HS-27A (cell line): ENCODE measurements at places on chromosomes 1 and 21.

DNA sequence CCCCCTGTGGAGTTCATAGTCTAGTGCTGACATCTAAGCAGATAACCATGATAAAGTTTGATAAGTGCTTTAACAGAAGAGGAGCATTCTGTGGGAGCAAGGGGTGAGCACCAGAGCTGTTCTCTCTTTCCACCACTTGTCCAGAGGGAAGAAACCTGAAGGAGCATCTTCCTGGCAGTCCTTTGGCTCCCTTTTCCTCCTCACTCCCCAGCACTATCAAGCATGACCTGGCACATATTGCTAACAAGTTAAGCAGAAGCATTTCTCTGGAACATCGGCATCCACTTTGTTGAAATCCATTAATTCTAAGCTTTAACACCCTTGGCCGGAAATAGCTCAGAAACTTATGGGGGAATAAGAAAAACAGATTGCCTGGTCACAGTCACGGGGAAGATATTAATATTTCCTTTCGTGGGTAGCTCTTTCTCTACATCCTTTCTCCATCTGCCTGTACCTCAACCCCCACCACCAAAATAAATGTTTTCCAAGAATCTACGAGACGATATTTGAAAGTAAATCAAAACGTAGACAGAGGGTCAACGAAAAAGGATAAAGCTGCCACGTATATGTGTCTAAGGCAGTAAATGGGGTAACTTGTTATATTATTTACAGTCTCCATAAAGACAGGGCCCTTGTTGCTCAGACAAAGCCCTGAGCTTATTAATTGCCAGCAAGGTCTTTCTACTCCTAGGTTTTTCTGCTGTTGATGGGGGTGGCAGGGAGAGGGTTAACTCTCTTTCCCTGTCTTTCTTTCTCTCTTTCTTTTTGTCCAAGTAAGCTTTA, 351.4 kb downstream of the NUF2 start:
- no peak for DNase-seq

- DNase-seq: no peak
Observed at GRCh38 chr1:109193653-109194590, 19.8 kb upstream of the SARS1 start.

- DNase-seq: no peak
Observed at GRCh38 chr1:184482136-184482535, 95.3 kb downstream of the C1orf21 start.

- no peak for DNase-seq
Observed at GRCh38 chr1:180507795-180508724, 5.7 kb upstream of the ACBD6 start.

DNA sequence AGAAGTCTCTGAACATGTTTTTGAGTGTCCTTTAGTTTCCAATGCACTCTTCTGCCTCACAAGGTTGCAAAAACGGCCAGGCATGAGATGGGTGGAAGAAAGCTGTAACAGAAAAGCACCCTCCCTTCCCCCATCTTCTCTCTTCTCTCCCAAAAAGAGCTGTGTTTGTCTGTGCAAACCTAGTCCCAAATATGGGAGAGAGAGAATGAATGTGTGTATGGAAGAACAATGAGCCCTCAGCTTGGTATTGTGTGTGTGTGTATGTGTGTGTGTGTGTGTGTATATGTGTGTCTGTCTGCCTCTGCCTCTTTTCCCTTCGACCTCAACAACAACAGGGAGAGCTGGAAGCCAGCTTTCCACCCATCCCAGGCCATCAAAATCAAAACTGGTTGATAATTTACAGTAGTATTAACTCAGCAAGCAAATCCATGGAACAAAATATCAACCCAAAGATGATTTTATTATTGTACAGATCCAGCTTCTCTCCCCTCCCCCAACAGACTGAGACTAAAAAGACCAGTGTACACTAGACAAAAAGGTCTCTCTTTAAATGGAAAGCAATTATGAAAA, 1.8 kb downstream of the RERE start:
- DNase-seq: no peak

DNA sequence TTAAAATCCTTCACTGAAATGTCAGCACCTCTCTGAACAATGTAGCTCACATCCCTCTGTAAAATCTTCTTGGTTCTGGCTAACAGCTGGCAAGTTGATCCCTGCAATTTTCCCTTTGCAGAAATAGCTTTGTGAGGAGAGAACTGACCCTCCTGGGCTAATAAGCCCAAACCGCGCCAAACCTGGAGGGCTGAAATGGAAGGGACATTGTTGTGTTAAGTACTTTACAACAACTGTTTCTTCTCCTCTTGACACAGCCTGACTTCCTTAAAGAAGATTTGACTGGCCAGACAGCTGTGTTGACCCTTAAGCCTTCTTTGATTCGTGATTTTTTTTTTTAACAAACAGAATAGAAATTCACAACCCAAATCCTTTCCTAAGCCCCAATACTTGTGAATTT, 5.7 kb downstream of the LMX1A start:
- DNase-seq: no peak

DNA sequence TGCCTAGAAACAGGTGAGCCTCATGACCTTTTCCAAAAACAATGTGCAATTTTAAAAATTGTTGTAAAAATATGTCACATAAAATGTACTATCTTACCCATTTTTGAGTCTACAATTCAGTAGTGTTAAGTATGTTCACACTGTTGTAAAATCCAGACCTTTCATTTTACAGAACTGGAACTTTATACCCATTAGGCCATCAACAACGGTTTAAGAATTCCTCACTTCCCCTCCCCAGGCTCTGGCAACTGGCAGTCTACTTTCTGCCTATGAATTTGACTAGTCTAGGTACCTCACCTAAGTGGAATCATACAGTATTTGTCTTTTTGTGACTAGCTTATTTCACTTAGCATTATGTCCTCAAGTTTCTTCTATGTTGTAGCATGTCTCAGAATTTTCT, 8.6 kb downstream of the CTSE start:
- DNase-seq: no peak

- DNase-seq: no peak
Observed at GRCh38 chr1:153790313-153790965, 15.2 kb downstream of the SLC27A3 start.

GRCh38 chr1:226461087-226461486, 53.2 kb upstream of the PARP1 start:
- DNase-seq: no peak

DNA sequence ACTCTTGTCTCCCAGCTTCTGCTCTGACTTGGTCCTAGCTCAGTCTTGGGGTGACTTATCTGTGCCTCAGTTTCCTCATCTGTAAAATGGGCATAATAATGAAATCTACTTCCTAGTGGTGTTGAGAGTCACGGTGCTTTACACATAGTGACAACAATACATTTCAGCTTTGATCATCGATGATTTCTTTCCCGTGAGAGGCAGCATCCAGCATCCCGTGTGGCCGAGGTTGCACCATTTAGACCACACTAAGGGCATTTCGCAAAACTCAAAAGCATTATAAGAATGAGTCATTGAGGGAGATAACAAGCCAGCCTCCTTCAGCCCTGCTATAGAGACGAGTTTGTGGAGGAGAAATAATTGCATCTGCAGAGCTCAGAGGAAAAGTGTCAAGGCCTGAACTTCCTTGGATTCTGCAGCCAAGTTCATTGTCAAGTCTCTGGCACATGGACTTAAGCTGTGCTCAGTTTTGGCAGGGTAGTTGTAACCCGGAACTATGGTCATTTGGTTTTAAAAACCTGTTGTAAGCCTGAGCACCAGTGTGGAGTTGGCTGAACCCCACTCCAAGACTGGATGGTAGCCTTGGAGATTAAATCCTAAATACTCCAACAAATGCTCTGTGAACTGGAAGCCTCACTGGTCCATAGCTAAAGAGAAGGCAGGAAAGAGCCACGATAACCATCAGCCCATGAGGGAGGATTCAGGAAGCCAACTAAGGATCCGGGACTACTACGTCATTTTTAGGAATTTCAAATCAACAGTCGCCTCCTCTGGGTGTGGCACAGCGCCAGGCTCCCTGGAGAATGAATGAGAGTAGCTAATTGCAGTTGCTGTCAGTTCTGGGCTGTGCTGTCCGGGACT, 64.2 kb downstream of the TCP10L start:
- DNase-seq: peak; percentile 90

GRCh38 chr1:86155051-86155806, 1.3 kb downstream of the COL24A1 start:
- no peak for DNase-seq

DNA sequence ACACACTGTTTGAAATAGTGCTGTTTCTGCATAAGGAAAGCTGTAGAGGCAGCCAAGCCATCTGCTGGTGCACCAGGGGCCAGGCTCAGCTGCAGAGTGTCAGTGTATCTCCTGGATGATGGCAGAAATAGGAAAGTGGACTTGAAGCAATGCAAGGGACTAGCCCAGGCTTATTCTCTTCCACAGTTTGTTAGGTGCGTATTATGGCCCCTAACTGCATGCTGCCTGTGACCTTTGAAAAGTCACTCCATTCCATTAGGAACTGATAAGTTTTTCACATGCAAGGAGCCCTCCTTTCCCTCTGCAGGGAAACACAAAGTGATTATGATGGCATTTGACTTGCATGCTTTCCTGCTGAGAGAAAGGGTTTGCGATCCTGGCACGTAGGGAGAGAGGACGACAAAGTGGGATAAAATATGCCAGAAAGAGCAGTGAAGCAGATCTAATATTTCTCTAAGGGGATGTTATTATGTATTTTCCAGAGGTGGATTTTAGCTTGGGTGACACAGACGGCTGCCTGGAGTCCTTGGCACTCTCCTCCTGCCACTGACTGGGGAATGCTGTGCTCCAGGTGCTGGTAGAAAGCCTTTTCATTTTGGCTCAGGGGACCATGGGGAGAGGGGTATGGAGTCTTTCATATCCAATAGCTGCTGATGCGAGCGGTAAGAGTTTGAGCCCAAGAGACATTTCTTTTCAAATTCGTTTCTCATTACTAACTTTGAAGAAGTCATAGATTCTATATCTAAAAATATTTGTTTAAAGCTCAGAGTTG, 402.1 kb upstream of the B3GALT2 start:
- DNase-seq: no peak

- no peak for DNase-seq
Observed at GRCh38 chr21:36337099-36337509, 17.1 kb downstream of the MORC3 start.

GRCh38 chr1:63635681-63636080, 42.5 kb downstream of the PGM1 start:
- DNase-seq: no peak

DNA sequence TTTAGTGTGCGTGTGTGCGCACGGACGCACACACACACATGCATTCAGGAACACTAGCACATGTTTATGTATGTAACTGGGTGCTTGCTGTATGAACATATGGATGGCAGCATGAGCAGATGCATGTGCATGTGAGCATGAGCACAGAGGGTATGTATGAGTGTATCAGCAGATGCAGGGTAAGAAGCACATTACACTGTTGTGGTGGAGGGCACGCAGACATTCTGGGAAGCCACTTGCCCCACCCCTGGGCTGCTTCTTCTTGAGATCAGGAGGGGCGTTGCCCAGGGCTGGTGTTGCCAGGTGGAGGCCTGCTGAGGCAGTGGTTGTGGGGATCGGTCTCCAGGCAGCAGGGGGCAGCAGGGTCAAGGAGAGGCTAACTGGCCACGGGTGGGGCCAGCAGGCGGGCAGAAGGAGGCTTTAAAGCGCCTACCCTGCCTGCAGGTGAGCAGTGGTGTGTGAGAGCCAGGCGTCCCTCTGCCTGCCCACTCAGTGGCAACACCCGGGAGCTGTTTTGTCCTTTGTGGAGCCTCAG, 3.9 kb upstream of the P3R3URF start:
- no peak for DNase-seq

DNA sequence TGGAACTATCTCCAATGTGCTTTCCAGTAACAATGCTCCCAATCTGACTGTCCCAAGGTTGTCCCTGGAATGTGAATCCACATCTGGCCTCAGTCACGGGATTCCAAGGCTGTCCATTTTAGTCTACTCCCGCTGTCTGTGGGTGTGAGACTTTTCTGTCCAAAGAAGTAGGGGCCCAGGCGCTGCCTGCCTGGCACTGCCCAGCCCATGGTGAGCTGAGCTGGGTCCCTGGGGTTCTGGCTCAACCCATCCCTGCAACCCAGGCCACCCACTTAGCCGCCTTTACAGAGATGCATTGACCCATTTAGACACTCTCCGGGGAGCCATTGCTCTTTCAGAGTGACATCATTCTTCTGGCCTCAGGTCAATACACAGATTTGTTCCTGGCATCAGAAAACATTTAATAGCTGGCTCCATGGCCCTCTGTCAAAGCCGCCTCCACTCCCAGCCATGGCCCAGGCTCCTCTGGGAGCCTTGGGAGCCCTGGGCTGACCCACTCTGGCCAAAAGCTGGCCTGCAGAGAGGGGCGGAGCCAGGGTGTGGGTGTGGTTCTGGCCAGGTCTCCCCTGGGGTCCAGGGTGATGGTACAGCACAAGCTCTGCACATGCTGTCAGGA, 47.2 kb upstream of the PAX7 start:
- no peak for DNase-seq

- no peak for DNase-seq
Observed at GRCh38 chr21:44058981-44059380, 46.9 kb downstream of the TRAPPC10 start.

- DNase-seq: no peak
Observed at GRCh38 chr1:50333595-50333974, 89.7 kb downstream of the DMRTA2 start.

DNA sequence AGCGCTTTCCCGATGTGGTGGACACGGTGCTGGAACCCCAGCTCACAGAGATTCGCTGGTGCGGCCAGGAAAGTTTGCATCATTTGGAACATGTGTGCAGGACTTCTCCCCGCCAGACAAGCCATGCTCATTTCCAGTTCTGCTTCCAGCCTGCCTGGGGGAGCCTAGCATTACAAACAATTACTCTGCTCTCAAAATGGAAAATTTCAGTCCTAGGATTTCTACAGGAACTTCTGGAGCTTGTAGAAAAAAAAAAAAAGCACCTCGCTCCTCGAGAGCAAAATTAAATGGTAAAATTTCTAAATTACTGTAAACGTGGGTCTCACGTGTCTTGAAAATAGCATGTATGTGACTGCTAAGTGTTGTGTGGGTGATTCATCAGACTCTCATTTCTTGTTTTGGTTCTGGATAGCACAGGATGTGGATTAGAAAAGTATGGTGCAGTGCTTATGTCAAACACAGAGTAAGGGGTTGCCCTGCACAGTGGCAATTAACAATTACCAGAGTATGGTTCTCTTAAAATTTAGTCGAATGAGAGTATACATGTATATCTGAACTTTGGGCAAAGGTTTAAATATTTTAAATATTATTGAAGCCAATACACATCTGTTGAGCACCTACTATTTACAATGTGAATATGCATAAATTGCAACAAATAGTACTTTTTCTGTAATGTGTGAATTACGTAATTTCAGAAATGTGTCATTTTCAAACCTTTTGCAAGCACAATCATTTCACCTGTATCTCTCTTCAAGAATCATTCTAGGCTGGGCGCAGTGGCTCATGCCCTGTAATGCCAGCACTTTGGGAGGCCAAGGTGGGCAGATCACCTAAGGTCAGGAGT, 61.8 kb upstream of the PTGFRN start:
- no peak for DNase-seq

- no peak for DNase-seq
Observed at GRCh38 chr1:226557424-226557823, 8.9 kb downstream of the STUM start.

GRCh38 chr1:228902781-228903433, 167.6 kb downstream of the RHOU start:
- DNase-seq: peak; percentile 22

GRCh38 chr1:159990005-159990404, 36.0 kb upstream of the SLAMF9 start:
- DNase-seq: no peak
